ENCODE measurements at places on chromosomes 2 and 18.

DNA sequence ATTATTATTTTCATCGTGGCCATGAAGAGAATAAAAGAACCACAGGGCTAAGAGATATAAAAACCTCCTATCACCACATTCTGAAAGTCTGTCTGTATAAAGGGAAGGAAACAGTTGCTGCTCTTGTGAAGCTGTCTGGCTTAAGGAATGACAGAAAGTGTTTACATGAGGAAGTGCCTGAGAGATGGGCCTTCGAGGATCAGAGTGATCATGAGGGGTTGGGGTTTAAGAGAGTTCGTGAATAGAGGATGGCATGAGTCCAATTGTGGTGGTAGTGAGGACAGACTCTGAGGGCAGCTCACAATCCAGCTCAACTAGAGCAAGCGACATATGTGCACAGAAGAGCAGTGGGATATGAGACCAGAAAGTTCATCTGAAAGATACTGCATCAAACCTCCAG, 65.8 kb upstream of the PIEZO2 start:
- no peak for DNase-seq

GRCh38 chr2:239249776-239250175, 151.0 kb downstream of the HDAC4 start:
- DNase-seq, result no peak

DNA sequence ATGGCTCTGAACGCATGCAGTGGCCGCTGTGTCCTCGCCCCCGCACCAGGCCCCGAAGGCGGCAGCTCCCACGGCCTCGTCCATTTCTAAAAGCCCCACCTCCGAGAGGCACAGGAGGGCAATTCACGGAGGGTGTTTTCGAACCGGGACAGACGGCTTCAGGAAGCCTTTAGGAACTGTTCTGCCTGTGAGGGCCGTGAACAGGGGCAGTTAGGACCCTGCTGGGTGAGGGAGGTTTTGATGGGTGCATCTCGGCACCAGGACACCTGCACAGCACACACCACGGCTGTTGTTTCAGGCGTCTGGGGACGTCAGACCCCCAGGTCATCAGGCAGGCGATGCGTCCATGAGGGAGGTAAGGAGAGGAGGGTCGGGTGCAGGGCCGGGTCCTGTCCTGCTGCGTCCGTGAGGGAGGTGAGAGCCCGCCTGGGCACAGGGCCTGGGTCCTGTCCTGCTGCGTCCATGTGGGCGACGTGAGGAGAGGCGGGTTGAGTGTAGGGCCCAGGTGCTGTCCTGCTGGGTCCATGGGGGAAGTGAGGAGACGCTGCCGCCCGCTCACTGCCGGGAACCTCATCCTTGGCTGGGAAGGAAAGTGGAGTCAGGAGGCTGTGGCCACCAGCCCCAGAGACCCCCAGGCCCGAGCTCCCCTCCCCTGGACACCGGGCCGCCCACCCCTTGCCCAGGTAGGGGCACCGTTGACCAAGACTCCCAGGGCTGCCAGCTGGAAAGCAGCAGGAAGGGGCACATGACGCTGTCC, 25.5 kb upstream of the KCNG2 start:
- DNase-seq, result no peak

DNA sequence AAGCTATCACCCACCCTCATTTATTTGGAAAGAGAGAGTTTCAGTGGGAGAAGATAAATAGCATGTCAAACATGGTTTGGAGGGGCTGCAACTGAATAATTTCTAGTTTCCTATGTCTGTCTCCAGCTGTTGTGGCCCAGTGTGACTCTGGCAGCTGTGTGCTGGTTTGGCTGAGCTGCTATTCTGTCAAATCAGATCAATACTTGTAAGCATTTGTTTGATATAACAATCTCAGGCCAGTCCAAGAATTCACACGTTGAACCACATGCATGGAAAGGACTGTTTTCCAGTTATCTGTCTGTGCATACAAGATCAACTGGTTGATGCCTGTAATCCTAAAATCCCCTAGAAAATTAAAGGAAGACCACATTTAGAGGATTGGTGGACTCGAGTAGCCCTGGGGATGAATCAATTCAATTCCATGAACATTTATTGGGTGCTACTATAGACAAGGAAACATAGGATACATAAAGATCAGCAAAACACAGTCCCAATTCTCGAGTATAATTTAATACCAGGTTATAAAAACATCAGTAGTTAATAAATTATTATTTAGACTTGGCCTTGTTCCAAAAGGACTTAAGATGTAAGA, 209.0 kb upstream of the PARD3B start:
- DNase-seq, result no peak

DNA sequence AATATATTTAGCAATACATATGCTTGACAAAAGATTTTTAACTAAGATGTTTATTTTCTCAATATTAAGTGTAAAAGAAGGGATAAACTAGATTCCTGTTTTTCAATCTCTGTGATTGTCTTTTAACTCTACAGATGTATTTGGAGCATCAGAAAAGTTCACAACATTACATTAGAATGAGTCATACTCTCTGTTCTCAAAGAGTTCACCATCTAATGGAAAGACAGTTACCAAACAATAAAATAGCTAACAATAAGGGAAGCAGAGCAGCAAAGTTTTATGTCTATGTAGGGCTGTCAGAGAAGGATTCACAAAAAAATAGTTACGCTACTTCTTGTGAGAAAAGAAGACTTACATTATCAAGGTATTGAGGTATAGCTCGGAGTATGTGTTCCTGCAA, 109.2 kb upstream of the MAP2 start:
- no peak for DNase-seq

DNA sequence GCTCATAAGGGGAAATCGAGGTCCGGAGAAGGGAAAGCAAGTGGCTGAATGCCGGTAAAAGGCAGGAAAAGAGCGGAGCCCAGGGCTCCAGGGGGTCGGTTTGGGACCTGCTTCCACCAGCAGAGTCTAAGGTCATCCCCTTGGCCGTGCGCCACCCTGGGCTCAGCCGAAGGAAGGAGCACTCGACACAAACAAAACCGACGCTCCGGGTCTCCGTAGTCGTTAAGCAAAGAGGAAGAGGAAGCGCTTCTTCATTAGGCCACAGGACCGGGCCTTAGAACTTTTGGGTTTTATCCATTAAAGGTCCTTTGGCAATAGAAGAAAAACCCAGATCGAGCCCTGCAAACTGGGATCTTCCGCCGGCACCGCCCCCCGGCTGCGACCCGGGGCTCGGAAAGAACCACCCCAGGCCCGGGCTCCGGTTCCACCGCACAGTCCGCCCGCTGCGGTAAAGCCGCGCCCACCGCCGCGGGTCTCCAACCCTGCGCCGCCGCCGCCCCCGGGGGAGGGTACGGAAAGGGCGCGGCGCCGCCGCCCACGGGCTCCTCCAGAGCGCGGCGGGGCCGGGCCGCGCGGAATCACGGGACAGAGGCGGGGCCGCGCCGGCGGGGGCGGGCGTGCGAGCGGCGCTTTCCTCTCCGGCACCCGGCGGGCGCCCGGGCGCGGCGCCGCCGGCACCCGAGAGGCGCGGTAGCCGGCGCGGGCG, at the start of gene TTL:
Gene TTL, plus strand, starts transcription at position 629 of the 706 bp plus-strand sequence. CDS start 189 bp downstream, outside the sequence.
- DNase-seq, result peak; percentile 65

DNA sequence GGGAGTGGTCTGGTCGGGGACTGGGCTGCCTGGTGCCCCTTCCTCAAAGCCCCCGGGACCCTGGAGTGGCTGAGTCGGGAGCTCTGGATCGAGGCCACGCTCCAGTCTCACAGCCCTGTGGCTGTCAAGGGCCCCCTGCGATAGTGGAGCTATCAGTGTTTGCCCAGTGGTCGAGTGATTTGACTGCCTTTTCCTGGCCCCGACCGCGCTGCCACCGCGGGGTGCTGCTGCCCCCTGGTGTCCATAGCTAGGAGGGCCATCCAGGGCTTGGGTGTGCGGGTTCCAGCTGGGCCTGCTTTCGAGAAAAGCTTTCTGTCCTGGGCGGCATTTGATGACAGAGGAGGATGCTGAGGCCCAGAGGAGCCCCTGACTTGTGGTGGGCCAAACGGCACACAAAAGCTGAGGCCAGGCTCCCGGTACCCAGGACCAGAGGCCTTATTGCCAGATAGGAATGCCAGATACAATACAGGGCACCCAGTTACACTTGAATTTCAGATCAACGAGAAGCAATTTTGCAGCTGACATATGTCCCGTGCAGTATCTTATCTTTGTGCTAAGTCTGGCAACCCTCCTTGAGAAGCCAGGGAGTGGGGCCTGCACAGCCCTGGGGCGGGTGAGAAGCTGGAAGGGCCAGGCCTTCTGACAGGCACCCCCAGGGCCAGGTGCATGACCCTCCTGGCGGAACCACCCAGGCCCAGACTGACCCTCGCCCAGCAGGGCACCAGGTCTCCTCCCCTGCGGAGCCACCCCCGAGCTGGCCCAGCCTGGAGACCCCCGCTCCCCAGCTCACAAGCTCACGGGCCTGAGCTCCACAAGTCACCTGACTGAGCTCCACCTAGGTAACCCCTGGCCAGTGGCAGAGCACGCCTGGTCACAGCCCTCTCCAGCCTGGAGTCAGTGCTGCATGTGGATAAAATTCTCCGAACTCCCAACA, 13.0 kb downstream of the ODC1 start:
- peak; percentile 70 for DNase-seq

DNA sequence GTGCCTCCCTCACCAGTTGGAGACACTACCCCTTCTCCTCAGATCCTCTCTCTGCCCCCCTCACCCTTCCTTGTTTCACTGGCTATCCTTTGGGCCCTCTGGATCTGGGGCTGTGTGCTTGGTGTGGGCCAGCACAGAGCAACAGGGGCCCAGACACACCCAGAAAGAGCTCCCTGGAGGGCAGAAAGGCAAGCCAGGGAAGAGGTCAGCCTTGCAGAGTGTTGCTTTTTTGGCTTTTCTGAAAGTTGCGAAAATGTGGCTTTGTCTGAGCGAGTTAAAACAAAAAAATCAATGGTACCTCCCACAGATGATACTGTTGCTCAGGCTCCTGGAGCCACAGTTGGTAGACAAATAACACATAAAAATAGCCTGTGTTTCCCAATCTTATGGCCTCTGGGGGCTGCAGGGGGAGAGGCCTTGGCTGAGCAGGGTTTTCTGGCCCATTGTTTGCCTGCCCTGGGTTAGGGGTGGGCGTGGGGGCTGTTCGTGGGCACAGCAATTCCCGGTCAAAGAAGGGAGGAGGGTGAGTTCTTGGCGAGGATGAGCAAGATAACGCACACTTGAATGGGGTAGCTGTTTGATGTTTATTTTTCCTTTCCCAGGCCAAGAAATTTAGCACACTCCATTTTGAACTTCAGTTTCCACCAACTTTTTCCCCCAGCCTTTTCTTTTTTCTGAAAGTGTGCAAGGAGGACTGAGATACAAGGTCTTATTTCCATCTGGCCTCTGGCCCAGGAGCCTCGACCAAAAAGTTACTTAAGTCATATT, 167.0 kb upstream of the HAAO start:
- DNase-seq, result no peak

DNA sequence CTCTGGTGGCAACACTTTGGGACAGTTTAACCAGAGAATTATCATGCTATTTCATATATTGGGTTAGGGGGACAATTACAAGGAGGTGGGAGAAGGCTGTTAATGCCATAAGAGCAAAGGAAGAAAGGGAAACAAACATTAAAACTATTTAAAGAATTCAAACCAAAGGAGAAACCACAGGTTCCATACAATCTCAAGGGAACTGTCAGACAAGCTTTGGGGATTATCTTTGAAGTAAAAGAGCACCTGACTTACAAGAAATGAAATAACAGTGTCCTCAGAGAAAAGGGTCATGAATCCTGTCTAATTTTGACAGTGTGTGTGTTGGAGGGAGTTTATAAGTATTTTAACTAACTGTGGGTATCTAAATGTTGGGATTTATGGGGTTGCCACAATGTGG, 44.4 kb downstream of the CERS6 start:
- no peak for DNase-seq

DNA sequence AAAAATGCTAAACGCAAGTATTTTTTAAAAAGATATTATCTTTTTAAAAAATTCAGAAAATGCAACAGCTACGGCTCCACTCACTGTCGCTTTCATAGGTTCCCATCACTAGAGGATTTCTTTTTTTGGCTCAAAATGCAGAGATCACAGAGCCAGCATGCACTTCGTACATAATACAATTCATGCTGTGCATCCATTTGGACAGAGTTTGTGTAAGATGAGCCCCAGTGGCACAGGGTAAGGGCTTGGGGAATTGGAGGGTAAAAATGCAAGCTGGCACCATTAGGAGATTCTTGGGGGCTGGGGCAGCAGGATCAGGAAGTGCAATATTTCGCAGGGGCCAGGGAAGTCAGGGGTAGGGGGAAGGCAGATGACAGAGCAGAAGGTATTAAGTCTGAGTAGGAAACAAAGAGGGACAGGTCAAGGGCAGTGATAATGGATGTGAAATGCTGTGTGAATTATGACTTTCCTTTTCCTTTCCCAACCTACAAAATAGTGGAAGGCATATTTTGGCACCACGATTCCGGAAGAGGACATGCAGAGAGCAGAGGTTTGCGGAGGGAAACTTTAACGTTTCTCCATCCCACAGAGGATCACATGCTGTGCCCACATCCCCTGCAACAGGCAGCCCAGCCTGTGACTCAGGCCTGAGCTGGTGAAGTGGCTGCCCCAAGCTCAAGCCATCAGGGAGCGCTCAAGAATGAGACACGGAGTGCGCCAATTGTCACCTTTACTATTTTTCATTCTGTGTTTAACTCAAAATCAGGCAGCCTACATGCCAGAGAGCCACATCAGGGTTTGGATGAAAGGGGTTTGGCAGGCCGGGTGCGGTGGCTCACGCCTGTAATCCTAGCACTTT, 4.7 kb downstream of the CAPG start:
- peak; percentile 55 for DNase-seq

GRCh38 chr18:37270038-37270665, 295.4 kb downstream of the CELF4 start:
- DNase-seq, result no peak

GRCh38 chr18:22188559-22189267, 19.3 kb downstream of the GATA6 start:
- DNase-seq, result no peak

DNA sequence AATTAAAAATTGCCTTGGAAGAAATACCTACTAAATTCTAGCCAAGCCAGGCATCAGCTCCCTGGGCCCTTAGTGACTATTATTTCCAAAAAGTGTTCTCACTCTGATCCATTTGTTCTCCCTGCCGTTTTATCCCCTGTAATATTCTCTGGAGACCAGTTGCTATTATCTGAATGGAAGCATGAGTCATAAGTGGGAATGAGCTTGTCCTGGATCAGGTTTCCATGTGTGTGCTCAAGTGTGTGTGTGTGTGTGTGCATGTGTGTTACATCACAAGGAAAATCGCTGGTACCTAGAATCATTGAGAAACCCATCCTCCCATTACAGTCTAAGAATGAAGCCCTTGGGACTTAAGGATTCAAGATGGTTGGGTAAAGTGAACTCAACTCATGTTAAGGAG, 130.3 kb upstream of the CXCR4 start:
- no peak for DNase-seq

All from stimulated activated naive B cell treated with anti-CD40 and anti-IgM and Interleukin-4, amounts not matched to agents 10 μg/mL and 1 μg/mL and 100 μg/mL, for 72 hours (primary cell).